Nephron progenitor cell (in vitro differentiated cells): ENCODE measurements at places on chromosomes 7 and 10.

GRCh38 chr10:100534726-100535125 is 1.0 kb upstream of the HIF1AN start:
- no peak for DNase-seq

DNA sequence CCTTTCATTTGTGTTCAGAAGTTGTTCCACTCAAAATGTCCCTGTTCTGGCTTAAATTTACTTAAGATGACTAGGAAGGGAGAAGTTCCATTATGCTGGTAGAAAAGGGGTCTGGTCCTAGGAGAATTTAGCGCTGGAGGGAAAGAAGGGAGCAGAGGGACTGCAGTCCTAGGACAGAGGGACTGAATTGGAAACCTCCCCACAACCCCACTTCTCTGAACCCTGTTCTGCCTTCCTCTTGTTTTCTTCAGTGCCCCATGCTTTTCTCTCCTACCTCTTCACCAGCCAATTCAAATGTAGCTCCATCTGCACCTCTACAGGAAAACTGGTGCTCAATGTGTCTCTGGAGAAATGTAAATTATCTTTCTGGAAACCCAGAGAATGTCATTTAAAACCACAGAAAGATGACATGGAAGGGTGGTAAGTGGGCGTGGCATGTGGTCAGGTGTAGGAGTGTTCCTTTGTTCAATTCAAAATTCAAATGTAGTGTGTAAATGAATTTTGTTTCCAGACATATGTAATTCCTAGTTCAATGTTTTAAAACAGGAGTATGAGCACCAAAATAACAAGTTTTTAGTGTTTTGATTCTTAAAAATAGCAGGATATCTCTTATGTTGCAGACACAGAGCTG is 24.0 kb upstream of the RHOBTB1 start:
- no peak for DNase-seq

DNA sequence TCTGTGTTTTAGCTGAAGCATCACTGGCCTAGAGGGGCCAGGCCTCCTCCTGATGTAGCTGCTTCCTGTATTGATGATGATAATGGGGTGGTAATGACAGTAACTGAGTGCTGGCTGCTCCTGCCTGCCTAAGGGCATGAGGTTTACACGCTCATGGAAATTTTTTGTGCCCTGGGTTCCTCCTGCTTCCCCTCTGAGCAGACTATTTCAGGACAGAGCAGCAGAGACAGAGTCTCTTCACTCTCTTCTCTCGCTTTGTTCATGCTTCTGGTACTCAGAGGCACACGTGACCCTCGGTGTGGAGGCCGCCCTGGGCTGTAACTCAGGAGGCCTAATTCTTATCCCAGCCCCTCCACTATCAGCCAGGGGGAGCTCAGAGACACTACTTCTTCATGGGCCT is 27.9 kb downstream of the LRRC20 start:
- DNase-seq, result no peak

- DNase-seq, result no peak
Measured at GRCh38 chr7:45293295-45293942, 135.8 kb downstream of the RAMP3 start.

DNA sequence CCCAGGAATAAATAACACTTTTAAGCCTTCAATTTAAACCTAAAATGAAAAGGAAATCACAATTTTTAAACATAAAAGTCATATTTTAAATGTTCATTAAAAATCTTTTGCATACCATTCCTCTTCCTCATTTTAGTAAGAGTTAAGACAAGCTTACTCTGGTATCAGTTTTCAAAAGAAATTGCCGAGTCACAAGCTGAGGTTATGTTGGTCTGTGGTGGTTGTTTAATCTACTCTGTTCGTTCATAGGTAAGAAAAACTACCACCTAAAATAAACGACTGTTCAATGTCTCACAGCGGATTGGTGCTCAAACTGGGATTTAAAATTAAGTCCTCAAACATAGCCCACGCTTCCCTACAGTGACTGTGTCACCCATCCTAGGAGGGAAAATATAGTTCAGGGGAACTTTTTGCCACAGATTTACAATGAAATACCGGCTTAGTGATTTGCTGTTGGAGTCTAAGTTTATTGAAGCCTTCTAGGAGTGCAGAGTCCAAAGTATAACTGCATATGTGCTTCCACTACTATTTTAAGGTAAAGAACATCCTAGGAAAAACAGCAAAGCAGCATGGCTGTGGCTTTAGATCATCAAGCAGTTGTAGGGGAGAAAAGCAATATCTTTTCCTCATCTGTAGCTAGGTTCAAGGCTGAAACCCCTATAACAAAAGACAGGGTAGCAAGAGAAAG is 61.1 kb downstream of the GNAT3 start:
- no peak for DNase-seq

DNA sequence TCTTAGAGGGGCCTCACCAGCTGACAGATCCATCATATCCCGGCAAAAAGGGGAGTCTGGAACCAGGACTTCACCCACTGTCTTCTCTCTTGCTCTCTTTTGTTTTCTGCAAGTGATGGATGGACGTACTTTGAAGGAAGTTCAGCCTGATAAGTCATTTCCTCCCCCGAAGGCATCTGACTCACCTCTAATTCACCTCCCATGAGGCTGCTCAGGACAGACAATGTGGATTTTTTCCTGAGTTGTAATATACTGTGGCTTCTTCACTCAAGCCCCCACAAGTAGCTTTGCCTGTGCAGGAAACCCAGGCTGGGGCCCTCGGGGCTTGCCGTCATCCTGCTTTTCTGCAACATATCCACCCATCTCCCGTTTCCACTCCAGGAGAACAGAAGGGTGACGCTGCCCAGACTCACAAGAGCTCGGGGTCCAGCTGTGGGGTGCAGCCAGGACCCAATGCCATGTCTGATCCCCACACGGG is 70.4 kb downstream of the ASB13 start:
- DNase-seq, result no peak

DNA sequence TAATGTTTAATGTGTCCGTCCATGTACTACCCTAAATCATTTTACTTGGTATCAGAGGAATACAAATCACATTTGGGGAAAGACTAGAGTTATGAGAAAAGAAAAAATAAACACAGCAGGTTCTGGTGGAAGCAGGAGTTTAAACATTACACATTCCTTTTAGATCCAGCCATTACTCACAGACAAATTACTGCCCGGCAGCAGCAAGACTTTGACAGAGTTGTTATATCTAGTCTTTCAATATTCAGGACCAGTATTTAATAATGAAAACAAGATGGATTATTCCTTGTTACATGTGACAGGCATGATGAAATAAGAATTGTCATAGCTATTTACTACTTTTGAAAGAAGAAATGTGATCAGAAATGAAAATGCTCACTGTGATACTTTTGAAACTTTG is 131.8 kb upstream of the GNAI1 start:
- DNase-seq, result no peak

- no peak for DNase-seq
Measured at GRCh38 chr7:28792858-28793257, 165.3 kb downstream of the TRIL start.

GRCh38 chr7:120273476-120273975 is 551 bp downstream of the KCND2 start:
- peak; percentile 63 for DNase-seq

- no peak for DNase-seq
Measured at GRCh38 chr7:117269886-117270285, 53.0 kb downstream of the WNT2 start.

- peak; percentile 80 for DNase-seq
Measured at GRCh38 chr10:14536241-14537213, 205.8 kb upstream of the FRMD4A start.

GRCh38 chr10:132175408-132175807 is 11.3 kb upstream of the DPYSL4 start:
- peak; percentile 23 for DNase-seq

- DNase-seq, result no peak
Measured at GRCh38 chr7:16066805-16067459, 354.4 kb downstream of the CRPPA start.

GRCh38 chr7:26688388-26688787 is 176.0 kb downstream of the SKAP2 start:
- no peak for DNase-seq

- DNase-seq, result no peak
Measured at GRCh38 chr10:66045859-66046258, 880.0 kb upstream of the LRRTM3 start.

GRCh38 chr7:137944168-137944567 is 57.7 kb downstream of the CREB3L2 start:
- no peak for DNase-seq

GRCh38 chr10:92125144-92125543 is 165.7 kb downstream of the CPEB3 start:
- DNase-seq, result no peak

DNA sequence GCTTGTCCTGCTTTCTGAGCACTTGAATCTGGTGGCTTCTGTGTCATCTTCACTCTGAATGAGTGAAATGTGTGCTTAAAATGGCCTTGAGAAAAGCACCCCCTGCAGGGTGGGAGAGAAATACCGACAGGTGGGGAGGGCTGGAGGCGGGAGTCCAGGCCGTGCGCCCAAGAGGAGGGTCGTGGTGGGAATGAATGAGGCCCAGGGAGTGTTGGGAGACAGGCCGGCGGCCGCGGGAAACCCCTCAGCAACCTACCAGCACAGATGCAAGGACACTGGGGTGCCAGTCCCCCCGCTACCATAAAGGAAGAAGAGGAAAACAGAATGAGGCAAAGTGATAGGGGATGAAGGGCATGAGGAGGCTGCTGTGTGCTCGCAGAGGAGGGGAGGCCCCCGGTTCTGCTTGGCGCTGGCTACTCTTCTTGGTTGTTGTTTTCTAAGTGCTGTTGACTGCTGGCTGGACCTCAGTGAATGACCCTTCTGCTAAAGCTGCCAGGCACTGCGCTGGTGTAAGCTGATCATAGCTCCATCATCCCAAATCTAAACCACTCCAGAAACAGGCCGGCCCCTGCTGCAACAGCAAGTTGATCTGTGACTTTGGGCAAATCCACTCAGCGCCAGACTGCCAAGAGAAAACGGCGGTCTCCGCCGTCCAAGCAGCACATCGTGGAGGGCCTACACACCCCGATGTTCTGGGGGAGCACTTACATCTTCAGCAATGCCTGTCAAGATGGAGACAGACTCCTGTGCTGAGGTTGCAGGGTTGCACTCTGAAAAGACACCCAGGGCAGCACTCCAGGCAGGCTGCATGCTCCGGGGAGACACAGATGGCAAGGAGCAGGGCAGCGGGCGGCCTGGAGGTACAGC is 378.5 kb downstream of the DNAJB6 start:
- DNase-seq, result no peak

- DNase-seq, result no peak
Measured at GRCh38 chr7:27128034-27128433, 2.5 kb downstream of the HOXA4 start.

- DNase-seq, result no peak
Measured at GRCh38 chr10:50469778-50470193, 154.0 kb downstream of the SGMS1 start.

DNA sequence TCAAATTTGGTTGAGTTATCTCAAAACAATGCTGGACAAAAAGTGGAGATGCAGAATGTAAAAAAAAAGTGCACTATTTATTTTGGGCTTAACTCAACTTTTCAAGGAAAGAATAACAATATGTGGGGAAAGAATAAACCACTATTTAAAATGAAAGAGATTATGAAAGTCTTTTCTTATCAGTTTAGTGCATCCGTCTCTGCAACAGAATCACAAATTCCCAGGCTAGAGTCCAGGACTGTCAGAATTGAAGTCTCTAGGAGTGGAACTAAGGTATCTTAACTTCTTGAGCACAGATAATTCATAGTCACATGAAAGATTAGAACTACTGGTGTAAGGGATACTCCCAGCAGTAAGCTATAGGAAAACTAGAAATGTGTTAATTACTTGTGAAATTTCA is 1200.3 kb upstream of the LRRN3 start:
- no peak for DNase-seq

GRCh38 chr7:50735333-50735732 is 47.4 kb downstream of the GRB10 start:
- no peak for DNase-seq

DNA sequence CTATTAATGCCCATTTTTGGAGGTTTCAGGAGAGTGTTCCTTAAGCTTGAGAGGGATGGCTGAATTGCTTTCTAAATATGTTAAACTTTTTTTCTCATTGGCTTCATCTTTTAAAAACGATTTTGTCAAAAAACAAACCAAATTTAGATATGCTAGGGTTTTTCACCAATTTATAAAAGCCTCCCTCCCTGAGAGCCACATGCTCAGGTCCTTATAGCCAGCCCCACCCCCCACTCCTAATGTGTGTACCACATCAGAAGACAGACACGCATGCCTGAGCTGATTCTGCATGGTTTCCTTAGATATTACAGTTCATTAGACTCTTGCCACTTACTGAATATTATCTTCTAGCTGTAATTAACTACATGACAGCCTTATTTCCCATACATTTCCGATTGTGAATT is 2.0 kb downstream of the CUL1 start:
- peak; percentile 52 for DNase-seq

DNA sequence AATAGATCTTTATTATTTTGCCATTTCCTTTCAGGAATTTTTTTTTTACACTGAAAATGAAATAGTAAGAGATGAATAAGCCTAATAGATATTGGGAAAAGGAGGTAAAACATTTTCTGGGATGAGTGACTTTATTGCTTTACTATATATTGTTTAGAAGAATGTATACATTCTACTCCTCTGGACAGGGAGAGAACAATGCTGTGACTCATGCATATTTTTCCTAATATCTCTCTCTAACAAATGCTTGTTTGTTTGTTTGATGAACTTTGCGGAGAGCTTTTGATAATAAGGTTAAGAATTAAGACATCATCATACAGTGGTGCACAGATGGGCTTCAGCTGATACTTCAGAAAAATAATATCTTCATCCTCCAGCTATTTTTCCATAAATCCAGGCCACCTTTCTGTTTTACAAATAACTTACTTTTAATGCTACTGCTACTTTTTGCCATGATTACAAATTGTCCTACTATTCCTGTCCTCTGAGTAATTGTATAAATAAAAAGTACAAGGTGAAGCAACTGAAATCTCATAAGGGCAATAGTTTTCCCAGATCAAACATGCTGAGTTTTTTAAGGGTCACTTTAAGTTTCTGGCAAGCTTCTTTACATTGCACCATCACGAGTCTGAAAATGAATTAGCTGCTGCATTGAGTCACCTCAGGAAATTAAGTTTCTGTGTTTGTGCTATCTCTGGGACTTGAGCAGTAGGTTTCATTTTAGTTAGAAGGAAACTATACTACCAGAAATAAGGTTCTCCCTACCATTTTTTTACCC is 207.3 kb upstream of the POT1 start:
- no peak for DNase-seq

GRCh38 chr7:116222501-116222900 is 12.2 kb downstream of the TES start:
- DNase-seq, result no peak
